ENCODE measurements at places on chromosomes 4 and X.
A peak's percentile ranks its signal among the peaks of the same experiment; 100 is the strongest.

GRCh38 chr4:186105647-186106321 is 1.3 kb downstream of the FAM149A start:
- H3K27ac ChIP-seq, result peak overlapping the region; percentile 79
- H3K36me3 ChIP-seq, result no peaks in the 10 kb centered on the region
- peaks cover 27% of the 10 kb centered on the region for H3K4me1 ChIP-seq
- H3K4me3 ChIP-seq, result peak overlapping the region; percentile 83
- DNase-seq, result no peak

DNA sequence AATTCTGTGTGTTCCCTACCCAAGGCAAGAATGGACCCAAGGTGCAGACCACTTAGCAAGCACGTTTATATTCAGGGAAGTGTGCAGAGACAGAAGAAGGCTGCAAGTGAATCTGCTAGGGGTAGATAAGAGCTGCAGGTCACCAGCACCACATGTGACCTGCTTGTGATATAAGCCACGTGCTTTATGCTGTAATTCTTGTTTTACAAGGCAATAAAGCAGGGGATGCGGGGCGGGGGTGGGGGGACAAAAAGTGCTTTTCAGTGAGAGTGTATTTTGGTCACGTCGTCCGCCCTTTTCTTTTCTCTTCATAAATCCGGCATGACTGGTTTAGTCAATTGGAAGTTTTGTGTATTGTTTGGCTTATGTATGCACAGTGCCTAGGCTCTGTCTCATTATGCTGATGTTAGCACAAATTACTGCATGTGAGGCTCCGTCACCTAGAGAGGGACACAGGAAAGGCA is 192.7 kb downstream of the RBMX2 start:
- H3K27ac ChIP-seq, result no peak overlapping the region
- H3K4me1 ChIP-seq, result peaks cover 2% of the 10 kb centered on the region
- no peak for DNase-seq

DNA sequence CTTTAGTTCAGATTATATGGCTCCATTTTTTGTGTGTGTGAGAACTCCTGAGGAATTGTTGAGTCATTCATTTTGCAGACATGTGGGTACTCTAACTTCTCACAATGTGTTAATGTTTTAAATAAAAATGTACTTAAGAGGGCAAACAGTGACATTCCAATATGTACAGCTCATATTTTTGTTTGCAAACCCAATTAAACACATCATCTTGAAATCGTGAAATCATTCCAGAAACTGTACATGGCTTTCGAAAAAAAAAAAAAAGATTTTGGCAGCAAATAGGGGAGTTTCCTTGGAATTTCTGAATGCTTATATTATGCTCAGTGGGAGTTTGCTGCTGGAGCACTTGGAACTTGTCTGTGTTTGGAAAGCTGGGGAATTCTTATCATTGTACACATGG is 85.0 kb downstream of the HPGD start:
- H3K4me3 ChIP-seq, result no peak overlapping the region
- peaks cover 8% of the 10 kb centered on the region for H3K4me1 ChIP-seq
- H3K36me3 ChIP-seq, result no peaks in the 10 kb centered on the region
- DNase-seq, result no peak
- H3K27ac ChIP-seq, result no peak overlapping the region

- peaks cover 17% of the 10 kb centered on the region for H3K36me3 ChIP-seq
- H3K27ac ChIP-seq, result no peak overlapping the region
- H3K4me3 ChIP-seq, result no peak overlapping the region
- H3K27me3 ChIP-seq, result no peaks in the 10 kb centered on the region
- no peak for DNase-seq
Observed at GRCh38 chr4:77742054-77742453, 77.1 kb downstream of the CNOT6L start.

DNA sequence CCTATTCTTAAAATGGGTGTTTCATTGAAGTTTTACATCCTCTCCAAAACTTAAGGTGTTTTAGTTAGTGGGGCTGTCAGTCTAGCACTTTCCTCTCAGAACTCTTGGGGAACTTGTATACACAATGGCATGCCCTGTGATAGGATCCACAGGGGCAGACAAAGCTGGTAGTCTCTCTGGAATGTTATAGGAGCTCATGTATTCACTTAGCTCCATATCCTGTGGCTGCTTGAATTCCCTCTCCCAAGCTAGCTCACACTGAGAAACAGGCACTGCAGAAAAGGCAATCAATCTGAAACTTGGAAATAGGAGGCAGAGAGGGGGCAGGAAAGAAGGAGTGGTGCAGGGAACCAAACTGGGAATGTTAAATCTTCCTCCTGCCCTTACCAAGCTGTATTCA is 26.3 kb upstream of the ARMCX2 start:
- H3K36me3 ChIP-seq, result no peaks in the 10 kb centered on the region
- peaks cover 8% of the 10 kb centered on the region for H3K4me1 ChIP-seq
- no peaks in the 10 kb centered on the region for H3K27me3 ChIP-seq
- no peak for DNase-seq
- no peak overlapping the region for H3K27ac ChIP-seq

DNA sequence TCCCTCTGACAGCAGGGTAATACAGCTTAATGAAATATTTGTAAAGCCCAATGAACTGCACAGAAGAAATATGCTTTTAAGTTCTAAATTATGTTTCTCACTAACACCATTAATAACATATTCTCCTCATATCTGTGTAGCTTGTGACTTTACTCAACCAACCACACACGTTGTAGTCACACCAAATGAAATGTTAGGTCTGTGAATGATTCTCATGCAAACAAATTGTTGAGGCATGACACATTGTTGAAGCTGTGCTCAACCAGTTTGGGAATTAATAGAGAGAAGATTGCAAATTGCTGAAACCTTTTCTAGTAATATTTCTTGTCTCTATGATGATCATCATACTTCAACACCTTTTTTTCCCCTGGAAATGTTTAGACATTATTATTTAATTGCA is 645.9 kb downstream of the PCDH7 start:
- no peaks in the 10 kb centered on the region for H3K27me3 ChIP-seq
- no peak for DNase-seq
- no peak overlapping the region for H3K27ac ChIP-seq
- no peak overlapping the region for H3K4me3 ChIP-seq
- no peaks in the 10 kb centered on the region for H3K36me3 ChIP-seq

DNA sequence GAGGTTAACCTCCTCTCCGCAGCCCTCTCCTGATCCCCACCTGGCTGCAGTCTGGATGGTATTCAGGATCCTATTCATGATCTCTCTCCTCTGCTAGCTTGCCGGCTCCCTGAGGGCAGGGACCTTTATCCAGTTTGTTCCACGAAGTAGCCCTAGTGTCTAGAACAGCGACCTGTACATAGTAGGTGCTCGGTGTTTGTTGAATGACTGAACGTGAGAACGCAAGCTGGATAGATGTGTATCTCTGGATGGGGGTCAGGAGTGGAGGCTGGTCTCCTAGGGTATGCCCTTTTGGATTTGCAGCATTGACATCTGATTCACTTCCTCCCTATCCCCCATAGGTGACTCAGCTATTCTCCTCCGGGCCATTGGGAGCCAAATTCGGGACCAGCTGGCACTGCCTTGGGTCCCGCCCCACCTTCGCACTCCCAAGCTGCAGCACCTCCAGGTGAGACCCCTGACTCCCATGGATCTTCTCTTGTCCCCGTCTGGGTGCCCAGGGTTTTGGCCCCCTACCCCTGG is 7.3 kb downstream of the CCDC22 start:
- H3K36me3 ChIP-seq, result peaks cover 11% of the 10 kb centered on the region
- no peaks in the 10 kb centered on the region for H3K27me3 ChIP-seq
- no peak overlapping the region for H3K27ac ChIP-seq
- H3K4me3 ChIP-seq, result no peak overlapping the region
- H3K4me1 ChIP-seq, result no peaks in the 10 kb centered on the region
- no peak for DNase-seq

- no peak for DNase-seq
- H3K4me3 ChIP-seq, result no peak overlapping the region
- no peaks in the 10 kb centered on the region for H3K36me3 ChIP-seq
- peak overlapping the region; percentile 85 for H3K27ac ChIP-seq
- no peaks in the 10 kb centered on the region for H3K27me3 ChIP-seq
Observed at GRCh38 chrX:68932611-68933010, 103.8 kb downstream of the EFNB1 start.

DNA sequence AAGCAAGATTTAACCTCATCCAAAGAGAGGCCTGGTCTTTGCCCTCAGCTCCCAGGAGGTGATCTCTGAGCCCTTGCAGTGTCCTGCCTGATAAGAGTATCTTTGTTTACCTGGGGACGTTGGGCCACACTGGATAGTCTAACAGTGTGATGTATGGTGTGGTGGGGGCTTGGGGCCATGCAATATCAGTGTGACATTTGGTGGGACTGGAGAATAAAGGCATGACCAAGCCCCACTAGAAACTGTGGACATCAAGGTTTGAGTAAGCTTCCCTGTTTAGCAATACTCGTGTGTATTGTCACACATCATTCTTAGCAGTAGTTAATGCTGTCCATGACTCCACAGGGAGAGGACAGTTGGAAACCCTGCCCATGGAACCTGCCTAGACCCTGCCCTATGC is 34.4 kb downstream of the BBS12 start:
- no peak overlapping the region for H3K27ac ChIP-seq
- H3K4me1 ChIP-seq, result peaks cover 10% of the 10 kb centered on the region

- peaks cover 7% of the 10 kb centered on the region for H3K27me3 ChIP-seq
- peaks cover 31% of the 10 kb centered on the region for H3K4me1 ChIP-seq
- H3K4me3 ChIP-seq, result no peak overlapping the region
- H3K36me3 ChIP-seq, result no peaks in the 10 kb centered on the region
Observed at GRCh38 chr4:8120501-8120900, 38.1 kb downstream of the ABLIM2 start.

DNA sequence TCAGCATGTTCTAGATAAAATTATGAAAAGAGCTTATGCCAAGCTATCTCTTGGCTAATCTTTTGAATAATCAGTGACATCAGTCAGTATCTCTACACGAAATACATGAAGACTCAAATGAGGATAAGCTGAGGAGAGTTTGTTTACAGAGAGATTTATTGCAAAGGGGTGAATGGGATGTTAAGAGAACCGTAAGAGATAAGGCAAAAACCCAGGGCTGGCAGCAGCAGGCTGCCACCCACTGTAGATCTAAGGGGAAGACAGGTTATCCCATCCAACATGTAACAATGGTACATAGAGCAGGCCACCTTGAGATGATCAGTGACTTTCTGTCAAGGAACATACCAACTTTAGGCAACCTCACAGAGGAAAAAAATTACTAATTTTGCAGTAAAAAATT is 432.1 kb upstream of the NR3C2 start:
- H3K4me3 ChIP-seq, result no peak overlapping the region
- H3K27me3 ChIP-seq, result peaks cover 7% of the 10 kb centered on the region
- H3K36me3 ChIP-seq, result no peaks in the 10 kb centered on the region
- no peak overlapping the region for H3K27ac ChIP-seq
- no peak for DNase-seq

DNA sequence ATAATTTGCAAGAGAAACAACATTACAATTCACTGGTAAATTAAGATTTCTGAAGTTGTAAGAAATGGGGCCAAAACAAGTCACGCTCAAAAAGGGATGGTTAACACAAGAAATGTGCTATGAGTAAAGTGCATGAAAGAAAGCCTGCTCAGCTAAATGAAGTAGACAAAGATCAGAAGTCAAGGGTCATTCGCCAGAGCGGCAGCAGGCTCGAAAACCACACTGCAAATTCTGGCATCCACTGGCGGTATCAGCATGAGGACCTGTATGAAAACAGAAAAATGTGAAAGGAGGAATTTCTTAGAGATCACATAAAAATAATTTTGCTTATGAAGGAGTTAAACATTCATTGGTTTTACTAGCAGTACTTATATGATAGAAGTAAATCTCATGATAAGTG is 49.6 kb downstream of the FBXL5 start:
- peaks cover 37% of the 10 kb centered on the region for H3K36me3 ChIP-seq
- no peaks in the 10 kb centered on the region for H3K27me3 ChIP-seq
- no peak for DNase-seq
- no peaks in the 10 kb centered on the region for H3K4me1 ChIP-seq

DNA sequence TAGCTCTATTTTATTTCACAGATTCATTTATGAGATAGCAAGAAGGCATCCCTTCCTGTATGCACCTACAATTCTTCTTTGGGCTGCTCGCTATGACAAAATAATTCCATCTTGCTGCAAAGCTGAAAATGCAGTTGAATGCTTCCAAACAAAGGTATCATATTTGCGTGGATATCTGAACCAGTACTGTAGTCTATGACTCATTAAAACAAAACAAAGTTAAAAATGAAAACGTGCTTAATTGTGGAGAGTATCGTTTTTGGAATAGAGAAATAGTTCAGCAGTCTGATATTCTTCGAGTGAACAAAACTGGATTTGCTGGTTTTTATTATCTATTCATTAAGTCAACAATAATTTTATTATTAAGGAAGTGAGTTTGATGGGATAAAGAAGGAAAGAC is 6.3 kb downstream of the AFP start:
- no peaks in the 10 kb centered on the region for H3K27me3 ChIP-seq
- no peaks in the 10 kb centered on the region for H3K36me3 ChIP-seq
- DNase-seq, result no peak
- H3K4me1 ChIP-seq, result no peaks in the 10 kb centered on the region
- H3K27ac ChIP-seq, result no peak overlapping the region

- H3K4me1 ChIP-seq, result no peaks in the 10 kb centered on the region
- H3K4me3 ChIP-seq, result no peak overlapping the region
- no peak for DNase-seq
- H3K36me3 ChIP-seq, result no peaks in the 10 kb centered on the region
Observed at GRCh38 chr4:47972721-47973120, 43.8 kb downstream of the CNGA1 start.

DNA sequence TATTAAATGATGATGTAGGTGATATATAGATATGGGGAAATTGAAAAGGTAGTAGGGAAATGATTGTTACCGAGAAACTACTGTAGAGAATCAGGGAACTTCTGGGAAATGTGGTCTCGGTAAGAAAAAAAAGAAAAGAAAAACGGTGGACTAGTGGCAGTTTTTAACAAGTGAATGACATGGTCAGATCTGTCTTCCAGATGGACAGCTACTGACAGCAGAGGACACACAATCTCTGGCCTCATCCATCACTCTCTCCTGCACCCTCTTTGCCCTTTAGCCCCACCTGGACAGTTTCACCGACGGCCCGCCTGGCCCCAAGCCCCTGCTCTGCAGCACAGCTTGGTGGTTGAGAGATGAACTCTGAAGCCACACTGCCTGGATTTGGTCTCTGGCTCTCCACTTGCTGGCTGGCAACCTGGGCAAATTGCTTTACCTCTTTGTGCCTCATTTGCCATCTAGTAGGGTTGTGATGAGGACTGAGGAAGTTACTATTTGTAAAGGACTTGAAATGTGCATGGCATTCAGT is 23.4 kb downstream of the RBM47 start:
- H3K27ac ChIP-seq, result no peak overlapping the region
- H3K27me3 ChIP-seq, result no peaks in the 10 kb centered on the region
- H3K4me1 ChIP-seq, result peaks cover 10% of the 10 kb centered on the region
- no peak for DNase-seq
- H3K4me3 ChIP-seq, result no peak overlapping the region

- H3K4me3 ChIP-seq, result no peak overlapping the region
- no peaks in the 10 kb centered on the region for H3K36me3 ChIP-seq
- peaks cover 2% of the 10 kb centered on the region for H3K27me3 ChIP-seq
- no peak overlapping the region for H3K27ac ChIP-seq
Observed at GRCh38 chr4:17736484-17736883, 44.9 kb downstream of the FAM184B start.
